ENCODE measurements at places on chromosomes 4 and X.

GRCh38 chrX:80285131-80285773 is 135.0 kb upstream of the TENT5D start:
- DNase-seq, result peak; percentile 31

DNA sequence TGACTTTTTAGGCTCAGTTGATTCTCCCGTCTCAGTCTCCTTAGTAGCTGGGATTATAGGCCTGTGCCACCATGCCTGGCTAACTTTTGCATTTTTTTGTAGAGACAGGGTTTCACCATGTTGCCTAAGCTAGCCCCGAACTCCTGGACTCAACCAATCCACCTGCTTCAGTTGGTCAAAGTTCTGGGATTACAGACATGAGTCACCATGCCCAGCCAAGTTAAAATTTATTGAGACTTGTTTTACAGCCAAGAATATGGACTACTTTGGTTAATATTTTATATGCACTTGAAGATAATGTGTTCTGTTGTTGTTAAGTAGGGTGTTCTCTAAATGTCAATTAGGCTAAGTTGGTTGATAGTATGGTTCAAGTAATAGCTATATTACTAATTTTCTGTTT is 58.7 kb downstream of the CYTL1 start:
- DNase-seq, result no peak

- DNase-seq, result no peak
These were observed 81.7 kb downstream of the RELL1 start for GRCh38 chr4:37604461-37604860.

GRCh38 chr4:1003271-1004070 is 8.0 kb upstream of the FGFRL1 start:
- DNase-seq, result no peak

- no peak for DNase-seq
These were observed 514.0 kb upstream of the SMIM31 start for GRCh38 chr4:164239976-164240375.

DNA sequence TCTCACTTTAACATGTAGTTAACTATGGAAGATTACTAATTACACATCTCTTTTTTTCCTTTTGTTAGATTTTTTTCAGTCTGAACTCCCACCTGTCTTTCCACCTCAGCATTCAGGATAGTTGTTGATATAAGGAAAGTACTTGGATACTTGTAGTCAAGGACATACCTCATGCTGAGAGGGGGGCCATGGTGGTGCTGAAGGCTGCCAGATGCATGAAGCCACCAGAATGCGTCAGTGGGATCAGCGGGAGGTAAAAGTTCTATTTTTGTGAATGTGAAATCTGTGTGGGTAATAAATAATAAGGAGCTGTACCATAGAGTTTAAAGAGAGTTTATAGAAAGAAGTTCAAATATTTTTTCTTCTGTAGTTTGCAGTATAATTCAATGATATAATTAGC is 13.1 kb upstream of the NDST4 start:
- no peak for DNase-seq

- no peak for DNase-seq
These were observed 13.2 kb downstream of the RUFY3 start for GRCh38 chr4:70734971-70735370.

GRCh38 chrX:44343412-44344141 is at the start of gene EFHC2:
Gene EFHC2 (minus strand): TSS chrX:44343672. CDS start chrX:44343588, 84 bp downstream.
- DNase-seq, result no peak

DNA sequence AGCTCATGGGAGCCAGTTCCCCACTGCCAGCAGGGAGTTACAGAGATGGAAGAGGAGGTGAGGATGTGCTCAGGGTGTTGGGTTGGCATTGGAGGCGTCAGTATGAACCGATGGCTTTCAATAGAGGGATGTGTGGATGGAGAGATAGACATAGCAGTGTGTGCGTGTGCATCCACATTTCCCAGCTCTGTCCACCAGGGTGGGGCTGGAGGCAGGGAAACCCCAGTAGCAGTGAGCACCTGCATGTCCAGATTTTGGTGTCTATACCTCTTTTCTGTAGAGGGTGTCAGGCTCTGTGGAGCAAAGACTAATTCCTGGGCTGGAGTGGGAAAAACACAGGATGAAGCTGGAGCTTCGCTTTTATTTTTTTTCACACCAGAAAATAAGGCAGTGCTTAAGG is 37.2 kb upstream of the HGFAC start:
- no peak for DNase-seq

GRCh38 chrX:123728016-123728415 is 4.8 kb downstream of the THOC2 start:
- no peak for DNase-seq

DNA sequence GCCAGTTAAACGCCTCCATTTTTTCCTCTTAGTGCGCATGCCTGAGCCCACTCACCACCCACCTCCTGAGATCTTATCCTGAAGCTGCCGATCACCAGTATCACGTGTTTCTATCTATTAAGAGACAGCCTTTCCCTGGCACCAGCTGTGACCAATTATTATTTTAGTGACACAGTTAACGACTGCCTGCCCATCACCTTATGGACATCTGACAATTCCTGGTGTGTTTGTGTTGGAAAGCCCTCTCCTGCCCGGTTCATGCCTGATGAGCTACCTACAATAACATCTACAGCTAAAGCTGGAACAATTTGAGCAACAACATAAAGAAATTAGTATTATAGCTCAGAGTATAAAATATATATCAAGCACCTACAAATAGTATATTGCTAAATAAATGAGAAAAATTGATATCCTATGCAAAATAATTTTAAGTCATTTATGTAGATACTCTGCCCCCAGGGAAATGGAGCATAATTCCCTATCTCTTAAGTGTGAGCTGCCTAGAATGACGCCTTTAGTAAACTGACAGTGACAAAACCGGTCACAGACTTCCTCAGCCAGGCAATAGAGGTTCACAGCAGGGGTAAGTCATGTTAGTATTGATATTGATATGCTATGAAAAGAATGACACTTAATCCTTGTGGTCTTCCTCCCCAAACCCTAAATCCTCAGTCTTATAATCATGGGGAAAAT is 862.2 kb downstream of the TRAM1L1 start:
- no peak for DNase-seq

- DNase-seq, result no peak
These were observed 134.8 kb upstream of the LDB2 start for GRCh38 chr4:17033025-17033767.

- DNase-seq, result peak; percentile 99
These were observed at the start of gene SLC25A6 for GRCh38 chrX:1391707-1392375. Gene SLC25A6 (minus strand): TSS chrX:1392113. CDS start chrX:1392009, 104 bp downstream.

GRCh38 chr4:150056569-150056968 is 21.7 kb upstream of the DCLK2 start:
- DNase-seq, result no peak

- peak; percentile 96 for DNase-seq
These were observed at the start of gene PTPN13 for GRCh38 chr4:86593688-86594558. Gene PTPN13 (plus strand): TSS chr4:86594315. CDS start chr4:86635257, 40,942 bp downstream.

DNA sequence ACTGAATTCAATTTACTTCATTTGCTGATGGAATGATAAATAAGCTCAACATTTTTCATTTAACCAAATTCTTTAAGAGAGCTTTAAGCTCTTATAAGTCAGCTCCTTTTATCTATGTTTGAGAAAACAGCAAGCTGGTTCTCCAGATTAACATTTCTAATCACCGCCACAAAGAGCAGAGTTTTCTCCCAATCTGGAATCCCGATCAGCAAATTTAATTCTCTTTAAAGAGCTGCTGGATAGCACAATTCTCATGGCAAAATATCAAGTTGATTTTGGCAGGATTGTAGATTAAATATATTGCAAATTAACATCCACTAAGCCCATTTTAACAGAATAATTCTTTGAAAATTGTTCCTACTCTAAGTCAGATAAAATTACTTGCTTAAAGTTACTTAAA is 48.8 kb downstream of the RPS6KA3 start:
- no peak for DNase-seq

GRCh38 chr4:129355516-129355915 is 259.6 kb downstream of the C4orf33 start:
- DNase-seq, result no peak

- DNase-seq, result no peak
These were observed 178.5 kb downstream of the GABRB1 start for GRCh38 chr4:47209833-47210232.

DNA sequence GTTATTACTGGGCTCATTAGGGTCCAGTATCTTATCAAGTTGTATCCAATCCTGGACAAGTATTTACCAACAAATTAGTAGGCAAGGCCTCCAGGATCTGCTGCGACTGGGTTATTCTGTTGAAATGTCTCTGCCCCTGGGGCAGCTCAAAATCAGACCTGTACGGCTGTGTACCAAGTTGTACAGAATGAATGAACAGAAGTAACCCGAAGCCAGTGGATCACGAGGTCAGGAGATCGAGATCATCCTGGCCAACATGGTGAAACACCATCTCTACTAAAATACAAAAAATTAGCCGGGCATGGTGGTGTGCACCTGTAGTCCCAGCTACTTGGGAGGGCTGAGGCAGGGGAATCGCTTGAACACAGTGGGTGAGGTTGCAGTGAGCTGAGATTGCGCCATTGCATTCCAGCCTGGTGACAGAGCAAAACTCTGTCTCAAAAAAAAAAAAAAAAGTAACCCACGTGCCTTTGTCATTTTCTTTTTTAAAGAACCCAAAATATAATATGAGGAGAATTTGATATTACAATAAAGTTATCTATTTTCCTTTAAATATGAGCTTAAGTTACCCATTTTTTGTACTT is 127.3 kb downstream of the CBR4 start:
- peak; percentile 8 for DNase-seq

DNA sequence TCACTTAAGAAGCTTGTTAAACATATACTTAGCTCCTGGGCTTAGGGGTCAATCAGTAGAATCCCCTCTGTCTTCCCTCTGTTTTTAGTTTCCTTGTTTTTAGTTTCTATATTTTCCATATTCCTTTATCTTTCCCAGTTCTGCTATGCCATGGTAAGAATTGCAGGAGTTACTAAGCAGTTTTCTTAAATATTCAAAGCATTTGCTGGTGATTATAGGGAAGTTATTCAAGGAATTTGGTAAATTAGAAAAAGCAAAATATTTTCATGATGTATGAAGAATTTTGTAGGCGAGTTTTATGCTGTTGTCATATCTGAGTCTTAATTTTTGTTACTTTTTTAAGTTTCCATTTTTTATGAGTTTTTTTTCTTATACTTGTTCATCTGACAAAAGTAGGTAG is 91.6 kb upstream of the NUDT6 start:
- no peak for DNase-seq

GRCh38 chr4:75939890-75940691 is 722 bp downstream of the NAAA start:
- peak; percentile 65 for DNase-seq

DNA sequence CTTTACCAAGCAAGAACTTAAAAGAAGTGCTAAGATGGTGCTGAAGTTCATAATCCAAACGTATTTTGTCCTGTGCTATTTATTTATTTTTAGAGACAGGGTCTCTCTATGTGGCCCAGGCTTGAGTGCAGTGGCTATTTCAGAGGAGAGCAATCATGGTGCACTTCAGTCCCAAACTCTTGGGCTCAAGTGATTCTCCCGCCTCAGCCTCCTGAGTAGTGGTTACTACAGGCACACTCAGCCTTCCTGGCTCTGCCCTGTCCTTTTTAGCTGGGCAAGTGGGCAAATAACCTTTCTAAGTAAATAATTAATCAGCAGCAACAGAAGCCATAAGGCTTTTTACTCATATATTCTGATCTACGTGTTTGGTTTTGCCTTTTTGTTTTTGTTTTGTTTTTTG is 2.6 kb downstream of the NSD2 start:
- no peak for DNase-seq

DNA sequence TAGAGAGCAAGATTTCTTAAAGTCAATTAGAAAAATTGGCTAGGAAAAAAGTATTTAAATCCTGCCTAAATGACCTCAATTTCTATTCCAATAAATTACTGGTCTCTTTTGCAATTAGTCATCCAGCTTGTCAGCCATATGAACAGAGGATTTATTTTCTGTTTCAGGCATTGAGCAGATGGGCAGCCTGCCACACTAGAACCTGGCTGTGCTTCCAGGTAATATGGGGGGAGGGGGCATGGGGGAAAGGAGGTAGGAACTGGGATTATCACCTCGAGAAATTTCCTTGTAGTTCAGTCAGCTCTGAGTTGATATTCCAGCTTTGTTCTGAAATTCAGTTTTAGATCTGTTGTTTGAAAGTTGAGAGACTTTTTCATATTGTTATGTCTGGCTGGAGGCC is 206.3 kb upstream of the LCORL start:
- DNase-seq, result no peak

DNA sequence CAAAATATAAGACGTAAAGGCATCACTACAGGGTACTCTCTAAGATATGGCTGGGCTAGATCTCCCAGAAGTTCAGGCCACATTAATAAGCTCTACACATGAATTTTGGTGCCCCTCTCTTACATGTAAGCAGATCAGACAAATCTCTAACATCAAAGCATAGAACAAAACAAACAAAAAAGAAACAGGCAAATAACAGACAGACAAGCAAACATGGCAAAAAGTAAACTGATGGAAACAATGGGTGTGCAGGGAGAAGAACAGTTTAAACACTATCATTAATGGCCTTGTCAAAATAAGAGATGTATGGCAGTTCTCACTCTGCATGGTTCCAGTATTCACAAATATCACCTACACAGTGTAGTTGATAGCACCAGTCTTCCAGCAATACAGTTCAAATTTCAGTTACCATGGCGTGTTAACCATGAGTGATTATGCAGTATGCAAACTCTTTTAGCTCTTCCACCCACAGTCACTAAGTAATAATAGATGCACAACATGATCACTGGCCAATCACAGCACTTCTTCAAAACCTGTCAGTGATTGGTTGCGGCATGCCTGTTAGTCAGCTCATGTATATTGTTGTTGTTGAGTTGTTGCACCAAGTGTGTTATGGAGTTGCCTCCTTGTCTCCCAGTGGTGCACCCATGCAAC is 110.7 kb upstream of the TLR3 start:
- DNase-seq, result no peak

- DNase-seq, result no peak
These were observed 64.3 kb downstream of the PDLIM5 start for GRCh38 chr4:94516067-94516466.

DNA sequence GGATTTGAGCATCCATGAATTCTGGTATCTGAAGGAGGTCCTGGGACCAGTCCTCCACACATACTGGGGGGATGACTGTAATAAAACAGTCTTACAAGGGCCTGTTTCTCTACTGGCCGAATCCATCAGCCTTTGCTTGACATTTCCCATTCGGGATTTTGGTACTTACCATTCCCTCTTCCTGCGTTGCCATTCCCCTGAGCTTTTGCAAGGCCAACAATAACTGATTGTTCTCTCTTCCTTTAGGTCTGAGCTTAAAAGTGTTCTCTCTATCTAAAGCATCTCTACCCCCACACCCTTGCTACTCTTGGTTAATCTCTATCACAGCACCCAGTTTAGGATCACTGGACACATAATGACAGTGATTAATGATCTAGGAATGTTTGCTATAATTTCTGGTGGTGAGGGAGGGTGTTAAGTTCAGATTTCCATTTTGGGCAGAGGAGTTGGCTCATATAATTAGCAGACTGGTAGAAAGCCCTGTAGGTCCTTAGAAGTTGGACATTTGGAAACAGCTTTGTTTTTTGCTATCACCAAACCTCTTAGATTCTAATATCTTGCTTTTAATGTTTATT is 29.4 kb downstream of the TMA16 start:
- no peak for DNase-seq

DNA sequence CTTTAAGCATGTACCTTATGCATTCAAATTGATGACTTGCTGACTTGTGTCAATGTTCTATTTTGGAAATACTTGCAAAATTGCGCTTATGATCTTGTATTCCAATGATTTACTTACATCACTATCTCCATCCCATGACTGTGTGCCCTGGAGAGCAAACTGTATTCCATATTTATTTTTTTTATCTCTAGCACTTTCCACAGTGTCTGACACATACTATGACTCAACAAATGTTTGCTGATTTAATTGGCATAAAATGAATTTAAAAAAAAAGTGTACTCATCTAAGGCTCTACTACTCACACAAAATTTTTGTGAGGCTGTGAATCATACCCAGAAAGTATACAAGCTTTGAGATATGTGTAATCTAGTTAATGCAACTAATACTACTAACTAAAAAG is 1066.8 kb upstream of the ADGRL3 start:
- no peak for DNase-seq

All from Caco-2 (cell line).